ENCODE measurements at places on chromosomes 16 and 17.

GRCh38 chr16:26856791-26857190 lies 209.9 kb upstream of the C16orf82 start:
- no peak for DNase-seq

DNA sequence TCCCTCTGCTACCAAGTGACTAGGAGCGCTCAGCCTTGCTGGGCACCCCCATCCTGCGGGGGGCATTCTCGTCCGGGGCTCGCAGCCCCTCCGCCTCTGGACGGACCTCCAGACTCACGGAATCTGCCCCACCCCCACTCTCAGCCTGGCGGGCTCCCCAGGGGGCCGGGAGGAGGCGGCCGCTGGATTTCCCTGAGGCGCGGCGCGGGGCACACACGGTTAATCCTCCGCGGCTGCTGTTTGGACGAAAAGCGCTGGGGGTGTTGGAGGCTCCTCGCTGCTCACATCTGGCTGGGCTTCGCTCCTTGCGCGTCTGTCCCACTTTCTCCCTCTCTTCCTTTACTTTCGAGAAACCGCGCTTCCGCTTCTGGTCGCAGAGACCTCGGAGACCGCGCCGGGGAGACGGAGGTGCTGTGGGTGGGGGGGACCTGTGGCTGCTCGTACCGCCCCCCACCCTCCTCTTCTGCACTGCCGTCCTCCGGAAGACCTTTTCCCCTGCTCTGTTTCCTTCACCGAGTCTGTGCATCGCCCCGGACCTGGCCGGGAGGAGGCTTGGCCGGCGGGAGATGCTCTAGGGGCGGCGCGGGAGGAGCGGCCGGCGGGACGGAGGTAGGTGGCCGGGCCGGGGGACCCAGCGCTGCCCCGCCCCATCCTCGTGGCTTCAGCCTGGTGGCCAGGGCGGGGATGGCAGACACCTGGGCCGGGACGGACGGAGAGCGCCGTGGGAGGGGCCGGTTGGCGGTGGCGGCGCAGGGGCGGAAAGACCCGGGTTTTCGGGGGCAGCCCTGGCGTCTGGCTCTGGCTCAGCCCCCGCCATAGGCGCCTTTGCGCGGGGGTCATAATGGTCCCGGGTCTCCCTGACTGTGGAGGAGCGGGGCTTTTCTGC lies at the start of gene C1QTNF1:
C1QTNF1 (plus strand) TSS at position 284 of the 886 bp plus-strand sequence. CDS start 19,800 bp downstream, outside the sequence.
- peak; percentile 25 for DNase-seq

DNA sequence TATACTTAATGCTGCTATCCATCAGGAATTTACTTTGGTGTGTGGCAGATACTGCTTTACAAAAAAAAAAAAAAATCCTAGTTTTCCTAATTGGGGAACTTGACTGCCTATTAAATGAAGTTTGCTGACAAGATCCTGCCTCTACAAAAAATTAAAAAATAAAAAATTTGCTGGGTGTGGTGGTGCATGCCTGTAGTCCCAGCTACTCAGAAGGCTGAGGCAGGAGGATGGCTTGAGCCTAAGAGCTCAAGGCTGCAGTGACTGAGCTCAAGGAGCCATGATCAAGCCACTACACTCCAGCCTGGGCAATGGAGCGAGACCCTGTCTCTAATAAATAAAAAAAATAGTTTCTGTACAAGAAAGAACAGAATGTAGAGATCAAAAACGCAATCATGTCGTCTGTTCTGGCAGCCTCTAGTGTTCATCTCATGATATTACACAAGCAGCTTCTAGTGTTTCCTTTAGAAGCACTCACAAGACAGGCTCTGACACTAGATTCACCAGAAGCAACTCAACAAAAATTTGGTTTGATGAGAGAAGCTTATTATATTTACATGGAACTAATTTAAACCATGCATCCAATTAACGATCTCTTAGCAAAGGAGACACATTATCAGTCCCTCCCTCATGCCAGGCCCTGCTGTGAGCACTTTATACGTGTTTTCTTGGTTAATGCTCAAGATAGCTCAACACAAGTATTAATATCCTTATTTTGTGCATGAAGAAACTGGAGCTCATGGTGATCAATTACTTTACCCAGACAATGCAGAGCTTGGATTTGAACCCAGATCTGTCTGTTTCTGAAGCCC lies 6.8 kb upstream of the KRTAP17-1 start:
- peak; percentile 29 for DNase-seq

DNA sequence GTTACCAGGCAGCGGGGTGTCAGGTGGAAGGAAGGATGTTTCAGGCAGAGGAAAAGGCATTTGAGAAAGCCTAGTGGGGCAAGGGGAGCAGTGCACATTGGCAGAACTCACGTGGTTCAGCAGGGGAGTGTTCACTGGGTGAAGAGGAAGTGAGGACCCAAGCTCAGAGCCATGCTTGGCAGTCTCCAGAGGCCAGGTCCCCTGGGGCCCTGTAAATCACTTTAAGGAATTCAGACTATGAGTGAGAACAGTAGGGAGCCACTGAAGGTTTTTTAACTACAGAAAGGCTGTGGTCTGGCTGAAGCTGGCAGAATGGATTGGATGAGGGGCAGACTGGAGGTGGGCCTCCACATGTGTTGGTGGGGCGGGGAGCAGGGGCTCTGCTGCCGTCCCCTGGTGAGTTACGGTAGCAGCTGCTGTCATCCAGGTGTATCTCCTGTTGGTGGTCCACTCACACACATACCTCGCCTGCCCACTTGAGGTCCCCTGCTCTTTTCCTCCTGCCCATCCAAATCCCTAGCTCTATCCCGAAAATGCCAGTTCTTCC lies 5.1 kb downstream of the CLEC16A start:
- peak; percentile 66 for DNase-seq

DNA sequence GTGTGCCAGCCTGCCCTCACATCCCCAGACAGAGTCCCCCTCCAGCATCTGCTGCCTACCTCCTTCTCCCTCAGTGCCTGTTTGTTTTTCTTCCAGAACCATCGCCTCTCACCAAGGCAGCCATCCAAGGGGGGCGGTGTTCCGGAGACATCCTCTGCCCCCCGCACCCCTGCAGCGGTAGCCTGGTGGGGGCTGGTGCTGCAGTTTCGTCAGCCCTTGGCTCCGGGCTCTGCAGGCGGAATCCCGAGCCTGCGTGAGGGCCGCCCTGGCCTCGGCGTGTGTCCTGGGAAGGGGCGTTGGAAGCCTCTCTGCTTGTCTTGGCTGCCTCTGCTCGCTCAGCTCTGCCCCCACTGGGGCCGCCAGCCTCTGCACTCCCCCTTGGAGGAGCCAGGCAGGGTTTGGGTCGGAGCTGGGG lies 126.0 kb upstream of the CIBAR2 start:
- DNase-seq, result no peak

DNA sequence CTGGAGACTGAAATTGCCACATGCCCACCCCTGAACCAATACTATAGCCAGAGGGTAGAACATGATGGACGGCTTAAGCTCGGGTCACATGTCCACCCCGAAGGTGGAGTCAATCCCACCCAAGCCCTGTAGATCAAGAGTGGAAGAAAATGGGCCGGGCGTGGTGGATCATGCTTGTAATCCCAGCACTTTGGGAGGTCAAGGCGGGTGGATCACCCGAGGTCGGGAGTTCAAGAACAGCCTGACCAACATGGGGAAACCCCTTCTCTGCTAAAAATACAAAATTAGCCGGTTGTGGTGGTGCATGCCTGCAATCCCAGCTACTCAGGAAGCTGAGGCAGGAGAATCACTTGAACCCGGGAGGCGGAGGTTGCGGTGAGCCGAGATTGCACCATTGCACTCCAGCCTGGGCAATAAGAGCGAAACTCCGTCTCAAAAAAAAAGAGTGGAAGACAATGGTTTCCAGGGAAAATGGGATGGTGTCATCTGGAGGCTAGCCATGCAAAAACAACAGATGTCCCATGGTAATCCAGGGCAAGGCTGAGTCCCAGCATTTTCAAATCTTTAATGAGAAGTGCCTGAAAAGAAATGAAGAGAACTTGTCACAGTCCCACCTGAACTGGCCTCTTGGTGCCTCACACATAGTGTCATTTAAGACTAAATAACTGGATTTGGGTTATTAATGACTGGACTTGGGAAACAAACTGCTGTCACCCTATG lies 30.1 kb downstream of the CD300LF start:
- no peak for DNase-seq

- no peak for DNase-seq
These were observed 3.9 kb downstream of the IGFBP4 start for GRCh38 chr17:40447148-40447644.

- no peak for DNase-seq
These were observed 53.8 kb downstream of the PDPK1 start for GRCh38 chr16:2591476-2592240.

GRCh38 chr16:59573528-59574271 lies 839.6 kb upstream of the GOT2 start:
- DNase-seq, result no peak

- no peak for DNase-seq
These were observed 230.6 kb downstream of the IRF8 start for GRCh38 chr16:86129541-86129940.

GRCh38 chr16:31050280-31051030 lies 17.1 kb downstream of the STX4 start:
- no peak for DNase-seq

- no peak for DNase-seq
These were observed 97.9 kb downstream of the ADCY9 start for GRCh38 chr16:4018391-4018790.

- DNase-seq, result no peak
These were observed 2.2 kb downstream of the LDHD start for GRCh38 chr16:75114179-75114945.

DNA sequence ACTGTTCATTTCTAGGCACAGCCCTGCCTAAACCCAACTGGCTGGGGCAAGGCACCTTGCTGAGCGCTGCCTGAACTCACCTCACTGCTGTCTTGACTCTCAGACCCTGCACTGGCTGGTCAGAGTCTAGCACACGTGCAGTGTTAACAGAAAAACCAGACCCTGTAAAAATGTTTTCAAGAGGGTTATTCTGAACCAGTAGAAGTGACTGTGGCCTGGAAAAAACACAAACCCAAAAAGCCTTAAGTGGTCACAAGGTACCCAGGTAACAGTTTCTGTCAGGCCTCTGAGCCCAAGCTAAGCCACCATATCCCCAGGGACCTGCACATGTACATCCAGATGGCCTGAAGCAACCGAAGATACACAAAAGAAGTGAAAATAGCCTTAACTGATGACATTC lies 6.1 kb upstream of the EIF4A3 start:
- no peak for DNase-seq

DNA sequence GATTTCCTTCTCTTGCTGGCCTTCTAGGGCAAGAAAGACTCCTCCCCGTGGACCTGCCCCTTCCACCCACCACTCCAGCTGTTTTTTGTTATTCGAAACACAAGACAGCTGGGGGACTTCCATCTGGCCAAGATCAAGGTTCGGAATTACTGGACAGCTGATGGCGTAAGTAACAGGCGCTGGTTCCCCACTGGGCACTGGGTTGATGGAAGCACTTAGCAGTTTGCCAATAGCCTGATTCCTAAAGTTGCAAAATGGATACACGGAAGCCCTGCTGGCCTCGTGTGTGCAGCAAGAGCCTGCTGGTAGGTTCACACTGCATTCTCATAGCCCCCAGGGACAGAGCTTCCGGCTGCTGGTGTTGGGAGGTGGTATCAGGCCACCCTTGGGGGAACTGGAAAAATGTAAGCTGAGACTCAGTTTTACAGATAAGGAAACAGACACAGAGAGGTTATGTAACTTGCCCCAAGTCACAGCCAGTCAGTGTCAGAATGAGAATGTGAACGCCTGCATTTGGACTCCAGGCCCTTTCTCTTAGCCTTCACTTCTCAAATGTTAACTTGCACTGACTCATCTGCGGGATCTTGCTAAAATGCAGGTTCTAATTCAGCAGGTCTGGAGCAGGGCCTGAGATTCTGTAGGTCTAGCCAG lies 171.7 kb downstream of the KATNIP start:
- DNase-seq, result no peak

DNA sequence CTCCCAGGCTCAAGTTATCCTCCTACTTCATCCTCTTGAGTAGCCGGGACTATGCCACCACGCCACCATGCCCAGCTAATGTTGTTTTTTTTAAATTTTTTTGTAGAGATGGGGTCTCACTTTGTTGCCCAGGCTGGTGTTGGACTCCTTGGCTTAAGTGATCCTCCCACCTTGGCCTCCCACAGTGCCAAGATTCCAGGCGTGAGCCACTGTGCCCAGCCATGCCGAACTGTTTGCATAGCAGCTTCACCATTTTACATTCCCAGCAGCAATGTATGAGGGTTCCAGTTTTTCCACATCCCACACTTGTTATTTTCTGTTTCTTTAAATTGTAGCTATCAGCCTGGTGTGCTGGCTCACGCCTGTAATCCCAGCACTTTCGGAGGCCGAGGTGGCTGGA lies 2.2 kb upstream of the CTRB1 start:
- DNase-seq, result no peak

DNA sequence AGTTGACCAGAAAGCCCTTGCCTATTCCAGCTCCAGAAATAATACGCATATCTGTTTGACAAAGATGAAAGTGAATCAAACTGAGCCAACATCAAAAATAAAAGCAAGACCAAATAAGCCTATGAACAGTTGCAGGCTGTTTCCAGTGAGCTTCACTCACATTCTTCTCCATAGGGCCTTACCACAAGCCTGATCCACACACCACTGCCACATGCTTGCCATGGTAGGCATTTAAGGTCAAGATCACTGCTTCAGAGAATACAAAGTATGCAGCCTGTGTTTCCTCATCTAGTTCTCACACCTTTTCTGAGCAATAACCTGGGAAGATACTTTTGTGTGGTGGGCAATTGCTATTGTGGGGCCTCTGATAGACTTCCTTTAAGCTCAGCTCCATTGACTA lies 1060.2 kb downstream of the CDH11 start:
- no peak for DNase-seq

DNA sequence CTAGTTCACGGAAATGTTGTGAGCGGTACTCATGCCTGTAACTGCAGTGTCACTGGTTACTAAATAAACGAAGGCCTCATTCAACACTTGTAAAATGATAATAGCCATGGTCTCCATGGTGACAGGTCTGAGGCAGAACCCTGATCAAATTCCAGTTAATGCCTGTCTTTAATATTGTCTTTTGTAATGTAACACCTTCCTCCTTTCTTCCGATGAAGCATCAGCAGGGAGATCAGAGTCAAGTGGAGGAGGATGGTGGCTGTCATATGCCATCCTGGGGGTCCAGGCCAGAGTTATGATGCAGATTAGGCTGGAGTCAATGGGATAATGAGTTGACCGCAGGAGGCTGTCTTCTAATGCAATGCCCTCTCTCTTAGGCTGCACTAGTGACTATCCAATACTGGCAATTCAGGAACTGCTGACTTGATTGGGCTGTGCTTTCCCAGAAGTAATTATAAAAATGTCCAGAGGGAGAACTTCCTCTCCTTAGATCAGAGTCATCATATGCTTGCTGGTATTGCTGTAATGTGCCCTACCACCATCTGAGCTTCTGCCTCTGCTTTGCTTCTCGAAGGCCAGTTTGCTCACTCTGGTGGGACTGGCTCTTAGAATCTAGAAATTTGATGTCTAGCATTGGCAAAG lies 419.1 kb downstream of the CA10 start:
- DNase-seq, result no peak

Measured in CD8-positive, alpha-beta T cell (primary cell).